Glutamatergic neuron (in vitro differentiated cells): ENCODE measurements at places on chromosomes 5 and 9.
A peak's percentile ranks its signal among the peaks of the same experiment; 100 is the strongest.

DNA sequence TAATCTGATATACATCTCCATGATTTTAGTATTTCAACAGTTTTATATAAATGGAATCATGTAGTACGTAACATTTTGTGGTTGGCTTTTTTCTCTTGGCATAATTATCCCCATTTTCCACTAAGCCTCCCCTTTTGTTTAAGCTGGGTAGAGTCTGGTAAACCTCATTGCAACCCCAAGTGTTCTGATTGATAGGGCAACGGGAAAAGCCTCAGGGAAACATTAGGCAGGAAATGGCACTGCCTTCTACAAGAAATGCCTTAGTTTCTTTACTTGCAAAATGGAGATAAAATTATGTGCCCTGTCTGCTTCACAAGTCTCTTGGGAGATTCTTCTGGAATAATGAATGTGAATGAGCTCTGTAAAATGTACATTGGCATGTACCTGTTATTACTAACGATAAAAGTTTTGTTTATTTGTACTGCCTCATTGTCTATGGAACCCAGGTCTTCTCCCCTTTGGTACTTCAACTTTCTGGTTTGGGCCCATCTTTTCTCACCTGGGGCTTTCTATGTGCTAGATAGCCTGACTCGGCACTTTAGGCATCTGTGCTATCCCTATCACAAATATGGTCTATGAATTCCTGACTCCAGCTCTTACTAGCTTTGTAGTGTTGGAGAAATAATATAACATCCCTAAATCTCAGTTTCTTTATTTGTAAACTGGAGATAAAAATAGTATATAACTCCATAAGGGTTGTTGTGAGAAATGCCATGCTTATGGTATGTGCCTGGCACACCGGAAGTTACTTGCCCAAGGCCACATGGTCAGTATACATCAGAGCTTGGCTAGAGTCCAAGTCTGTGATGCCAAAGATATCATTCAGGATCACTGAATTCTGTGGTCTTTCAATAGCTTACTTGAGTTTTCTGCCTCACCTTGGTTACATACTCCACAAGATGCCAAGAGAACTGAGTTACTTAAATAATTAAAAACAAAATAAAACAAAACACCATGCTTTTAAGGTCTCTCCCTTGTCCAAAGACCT, 48.2 kb upstream of the ZNF169 start:
- DNase-seq = no peak

DNA sequence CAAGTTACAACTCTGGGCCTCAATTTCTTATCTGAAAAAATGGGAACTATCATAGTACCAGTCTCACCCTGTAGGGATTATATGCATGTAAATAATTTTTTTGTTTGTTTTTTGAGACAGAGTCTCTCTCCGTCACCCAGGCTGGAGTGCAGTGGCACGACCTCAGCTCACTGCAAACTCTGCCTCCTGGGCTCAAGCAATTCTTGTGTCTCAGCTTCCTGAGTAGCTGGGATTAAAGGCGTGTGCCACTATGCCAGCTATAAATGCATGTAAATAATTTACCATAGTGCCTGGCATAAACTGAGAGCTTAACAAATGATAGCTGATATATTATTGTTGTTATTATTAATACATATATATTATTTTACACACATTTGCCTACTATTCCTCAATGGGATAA, 3.0 kb upstream of the ARHGAP26 start:
- DNase-seq = no peak

DNA sequence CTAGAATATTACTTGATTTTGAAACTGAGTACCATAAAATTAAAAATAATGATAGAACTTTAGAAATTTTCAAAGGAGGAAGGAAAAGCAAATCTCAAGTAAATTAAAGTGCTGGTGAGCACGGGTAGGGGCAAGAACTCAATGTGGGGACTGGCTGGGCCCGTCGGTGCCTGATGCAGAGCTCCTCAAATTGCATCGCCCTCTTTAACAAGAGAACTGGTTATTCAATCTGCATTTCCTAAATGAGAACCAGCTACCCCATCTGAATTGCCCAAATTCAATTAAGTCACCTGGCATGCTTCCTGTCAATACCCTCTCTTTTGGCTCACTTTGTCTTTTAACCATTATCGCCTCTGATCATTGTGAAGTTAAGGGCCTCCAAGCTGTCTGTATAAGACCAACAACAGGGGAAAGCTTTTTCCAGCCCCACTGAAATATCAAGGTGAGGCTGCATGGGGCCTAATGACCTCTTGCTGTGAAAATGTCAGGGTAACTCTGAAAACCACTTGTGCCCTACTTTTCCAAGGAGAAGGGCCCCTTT, 316.7 kb downstream of the SLIT3 start:
- DNase-seq = no peak

DNA sequence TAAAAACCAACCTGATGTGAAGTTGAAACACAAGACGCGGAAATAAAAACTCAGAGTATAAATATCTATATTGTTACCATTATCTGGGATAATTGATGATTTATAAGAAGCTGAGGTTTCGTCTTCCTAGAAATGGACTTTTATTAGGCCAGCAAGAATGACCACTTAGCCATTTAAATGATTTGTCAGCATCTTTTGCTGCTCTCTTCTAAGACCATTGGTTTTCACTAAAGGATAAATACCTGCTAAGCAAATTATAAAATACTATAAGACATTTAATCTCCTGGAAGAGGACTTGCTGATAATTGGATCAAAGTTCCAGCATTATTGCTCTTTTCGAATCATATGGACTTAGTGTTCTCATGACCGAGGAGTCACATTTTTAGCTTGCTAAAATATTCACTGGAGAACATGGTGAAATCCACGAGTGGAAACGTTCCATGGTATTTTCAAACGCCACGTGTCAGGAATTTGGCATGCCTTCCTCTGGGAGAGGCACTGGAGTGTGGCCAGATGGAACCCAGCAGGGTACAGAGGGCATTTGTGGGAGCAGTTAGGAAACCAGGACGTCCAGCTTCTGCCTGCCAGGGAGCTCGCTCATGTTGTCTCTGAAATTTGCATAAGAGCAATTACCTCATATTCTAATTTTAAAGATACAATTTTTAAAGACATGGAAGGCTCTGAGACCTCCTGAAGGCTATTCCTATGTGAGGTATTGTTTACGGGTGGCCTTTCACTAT, 43.1 kb downstream of the TNFAIP8 start:
- no peak for DNase-seq

- DNase-seq = no peak
Observed at GRCh38 chr5:132772291-132773070, 4.6 kb downstream of the SEPTIN8 start.

DNA sequence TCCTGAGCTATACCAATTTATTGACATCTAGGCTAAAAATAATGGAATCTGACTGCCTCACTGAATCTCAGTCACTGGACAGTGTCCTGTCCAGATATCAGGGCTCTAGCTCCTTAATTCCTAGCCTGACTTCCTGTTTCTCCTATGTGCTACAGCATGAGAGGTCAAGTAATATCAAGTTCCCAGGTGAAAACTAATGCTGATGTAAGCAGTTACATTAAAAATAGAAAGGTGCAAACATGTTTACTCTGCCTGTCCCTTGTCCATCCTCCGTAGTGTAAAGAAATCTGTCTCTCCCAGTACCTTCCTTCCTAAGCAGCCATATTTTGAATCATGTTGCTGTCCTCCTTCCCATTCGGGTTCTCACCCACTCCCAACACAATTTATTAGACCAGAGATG, 145.9 kb upstream of the GHR start:
- no peak for DNase-seq

DNA sequence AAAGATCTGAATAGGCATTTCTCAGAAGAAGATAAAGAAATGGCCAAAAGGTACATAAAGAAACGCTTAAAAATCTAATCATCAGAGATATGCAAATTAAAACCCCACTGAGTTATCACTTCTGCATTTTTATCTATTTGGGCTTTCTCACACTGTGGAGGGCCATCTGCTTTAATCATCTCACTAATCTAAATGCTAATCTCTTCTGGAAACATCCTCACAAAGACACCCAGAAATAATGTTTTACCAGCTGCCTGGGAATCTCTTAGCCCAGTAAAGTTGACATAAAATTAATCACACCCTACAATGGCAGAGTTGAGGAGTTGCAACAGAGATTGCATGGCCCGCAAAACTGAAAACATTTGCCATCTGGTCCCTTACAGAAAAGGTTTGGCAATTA, 407.9 kb upstream of the CYLC2 start:
- no peak for DNase-seq

DNA sequence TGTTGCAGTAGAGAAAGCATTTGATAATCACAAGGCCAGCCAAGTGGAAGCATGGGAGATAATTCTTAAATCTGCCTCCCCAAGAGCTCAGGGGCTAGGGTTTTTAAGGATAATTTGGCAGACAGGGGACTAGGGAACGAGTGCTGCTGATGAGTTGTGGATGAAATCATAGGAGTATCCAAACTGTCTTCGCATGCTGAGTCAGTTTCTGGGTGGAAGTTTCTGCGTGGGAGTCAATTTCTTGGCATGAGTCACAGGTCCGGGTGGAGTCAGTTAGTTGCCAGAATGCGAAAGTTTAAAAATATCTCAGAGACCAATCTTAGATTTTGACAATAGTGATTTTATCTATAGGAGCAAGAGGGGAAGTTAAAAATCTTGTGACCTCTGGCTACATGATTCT, 112.6 kb downstream of the TMC1 start:
- DNase-seq = no peak

- DNase-seq = peak; percentile 66
Observed at GRCh38 chr5:59768152-59769040, 125.1 kb downstream of the PDE4D start.

GRCh38 chr5:66807743-66808142, 211.6 kb downstream of the MAST4 start:
- no peak for DNase-seq

DNA sequence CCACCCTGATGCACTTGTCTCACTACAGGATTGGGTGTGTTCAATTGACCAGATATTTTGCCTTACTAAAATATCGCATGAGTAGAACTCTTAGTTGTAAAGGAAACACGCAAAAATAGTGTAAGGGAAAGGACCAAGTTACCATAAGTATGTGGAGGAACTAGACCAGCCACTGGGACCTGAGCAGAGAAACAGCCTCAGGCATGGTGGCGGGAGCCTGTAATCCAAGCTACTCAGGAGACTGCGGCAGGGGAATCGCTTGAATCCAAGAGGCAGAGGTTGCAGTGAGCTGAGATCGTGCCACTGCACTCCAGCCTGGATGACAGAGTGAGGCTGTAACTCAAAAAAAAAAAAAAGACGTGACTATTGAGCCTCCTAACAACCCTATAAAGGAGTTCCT, 117.9 kb upstream of the SPATA31C2 start:
- DNase-seq = no peak
